ENCODE measurements at places on chromosomes 13 and 19. TPM values are rescaled to one million over a fixed set of nuclear protein-coding genes. Genes with fewer than 3 reads are reported as not detected.

Gene ETV2
- total RNA-seq = 0.12 TPM

Gene BICRA
- total RNA-seq = 2.8 TPM

Gene SLC17A7
- under 0.01 TPM for total RNA-seq

Gene SYNGR4
- not detected for total RNA-seq

Gene RNF17
- total RNA-seq = not detected

Gene KIR2DL3
- total RNA-seq = not detected

Gene RGCC
- total RNA-seq = 1.7 TPM

All from aortic smooth muscle cell (primary cell).